ENCODE measurements at places on chromosomes 4 and X. TPM values are rescaled to one million over a fixed set of nuclear protein-coding genes. Genes with fewer than 3 reads are reported as not detected.

Gene PCDH18
- total RNA-seq: 59.9 TPM

Gene MSX1
- 15.1 TPM for total RNA-seq

Gene AVPR2
- 0.48 TPM for total RNA-seq

Gene RPS6KA3
- total RNA-seq: 39.9 TPM
